ENCODE measurements at places on chromosomes 11 and 22.

DNA sequence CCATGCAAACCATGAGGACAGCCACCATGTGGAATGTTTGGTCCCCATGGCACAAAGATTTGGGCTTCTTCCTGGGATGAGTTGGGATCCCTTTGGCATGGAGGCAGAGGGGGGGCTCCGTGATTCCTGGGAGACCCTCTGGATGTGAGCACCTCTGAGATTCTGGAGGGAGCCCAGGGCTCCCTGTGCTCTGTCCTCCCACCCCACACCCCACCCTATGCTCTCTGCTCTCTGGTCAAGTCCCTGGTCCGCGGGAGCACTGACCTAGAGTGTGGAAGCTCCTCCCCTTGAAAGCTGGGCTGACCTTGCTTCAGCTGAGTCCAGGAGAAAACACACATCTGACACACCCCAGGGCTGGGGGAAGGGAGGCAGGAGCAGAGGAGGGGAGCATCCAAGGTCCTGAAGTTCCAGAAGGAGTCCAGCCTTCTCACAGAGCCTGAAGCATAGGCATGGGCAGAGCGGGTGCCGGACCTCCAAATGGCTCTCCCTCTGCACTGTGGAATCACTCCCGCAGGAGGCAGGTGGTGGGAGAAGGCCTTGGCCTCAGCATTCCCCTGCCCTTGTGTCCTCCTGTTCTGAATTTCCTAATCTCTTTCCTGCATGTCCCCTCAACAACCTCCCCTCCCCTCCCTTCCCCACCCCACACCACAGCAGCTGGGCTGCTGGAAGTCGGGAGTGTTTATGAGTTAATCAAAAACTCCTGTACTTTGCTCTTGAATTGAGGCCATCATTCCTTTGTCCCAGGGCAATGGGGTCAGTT lies 25.7 kb upstream of the OAF start:
- peak; percentile 85 for DNase-seq

GRCh38 chr22:17922925-17923903 lies 101.1 kb downstream of the MICAL3 start:
- no peak for DNase-seq

GRCh38 chr11:57549983-57550382 lies 12.6 kb downstream of the SMTNL1 start:
- DNase-seq, result no peak

DNA sequence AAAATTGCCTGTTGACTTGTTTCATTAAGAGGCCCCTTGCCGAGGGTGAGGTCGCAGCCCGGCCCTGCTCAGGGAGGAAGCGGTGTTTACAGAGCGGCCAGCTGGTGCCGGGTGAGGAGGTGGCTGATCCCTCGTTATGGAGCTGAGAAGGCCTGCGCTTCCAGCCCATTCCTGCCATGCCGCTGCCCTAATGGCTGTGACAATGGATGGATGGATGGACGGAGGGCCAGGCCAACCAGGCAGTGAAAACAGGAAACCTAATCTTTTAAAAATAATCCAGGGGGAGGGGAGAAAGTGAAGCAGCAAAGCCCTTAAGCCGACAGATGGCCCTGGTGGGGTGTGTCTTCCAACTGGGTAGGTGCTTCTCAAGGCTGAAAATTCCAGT lies 38.5 kb downstream of the BCR start:
- DNase-seq, result no peak

DNA sequence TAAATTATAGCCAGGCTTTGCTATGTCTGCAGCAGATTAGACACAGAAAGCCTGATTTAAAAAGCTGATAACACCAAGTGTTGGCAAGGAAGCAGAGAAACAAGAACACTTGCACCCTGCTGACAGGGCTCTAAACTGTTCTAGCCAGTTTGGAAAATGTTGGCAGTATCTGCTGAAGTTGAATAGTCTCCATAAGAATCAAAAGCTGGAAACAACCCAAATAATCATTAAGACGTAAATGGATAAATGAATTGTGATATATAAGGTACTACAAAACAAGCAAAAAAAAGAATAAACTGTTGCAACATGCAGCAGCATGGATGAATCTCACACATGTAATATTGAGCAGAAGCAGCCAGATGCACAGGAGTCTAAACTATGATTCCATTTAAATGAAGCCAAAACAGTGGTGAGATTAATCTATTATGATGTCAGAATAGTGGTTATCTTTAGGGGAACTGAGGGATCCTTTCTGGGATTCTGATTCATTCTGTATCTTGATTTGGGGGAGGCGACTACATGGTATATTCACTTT lies 40.4 kb upstream of the ADORA2A start:
- DNase-seq, result no peak

DNA sequence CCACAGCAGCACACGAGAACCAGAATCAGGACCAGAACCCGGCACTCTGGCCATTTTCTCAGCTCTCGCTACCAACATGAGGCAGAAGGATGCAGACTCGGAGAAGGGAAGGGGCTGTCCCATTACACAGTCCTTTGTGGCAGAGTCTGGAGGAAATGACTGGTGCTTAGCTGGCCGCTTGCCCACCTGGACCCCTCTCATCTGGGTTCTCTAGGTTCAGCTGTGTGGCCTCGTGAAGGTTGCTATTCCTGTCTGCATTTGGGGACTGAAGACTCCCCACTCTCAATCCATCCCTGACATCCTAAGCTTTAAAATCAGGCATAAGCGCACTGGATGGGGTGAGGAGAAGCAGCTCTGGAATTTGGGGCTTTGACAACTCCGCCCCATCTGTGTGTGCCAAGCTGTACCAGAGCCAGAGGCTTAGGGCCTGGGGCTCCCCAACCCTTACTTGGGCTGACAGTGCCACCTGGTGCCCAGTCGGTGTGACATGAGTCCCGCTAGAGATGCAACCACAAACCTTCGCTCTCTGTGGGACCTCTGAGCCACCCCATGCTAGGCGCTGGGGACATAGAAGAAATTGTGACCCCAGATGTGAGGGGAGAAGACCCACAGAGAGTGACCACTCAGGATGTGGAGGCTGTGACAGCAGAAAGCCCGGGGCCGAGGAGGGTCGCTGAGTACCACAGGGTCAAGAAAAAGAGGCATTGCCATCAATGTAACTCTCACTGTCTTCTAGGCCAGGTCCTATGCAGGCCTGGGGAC lies 35.8 kb upstream of the FCHSD2 start:
- peak; percentile 84 for DNase-seq

DNA sequence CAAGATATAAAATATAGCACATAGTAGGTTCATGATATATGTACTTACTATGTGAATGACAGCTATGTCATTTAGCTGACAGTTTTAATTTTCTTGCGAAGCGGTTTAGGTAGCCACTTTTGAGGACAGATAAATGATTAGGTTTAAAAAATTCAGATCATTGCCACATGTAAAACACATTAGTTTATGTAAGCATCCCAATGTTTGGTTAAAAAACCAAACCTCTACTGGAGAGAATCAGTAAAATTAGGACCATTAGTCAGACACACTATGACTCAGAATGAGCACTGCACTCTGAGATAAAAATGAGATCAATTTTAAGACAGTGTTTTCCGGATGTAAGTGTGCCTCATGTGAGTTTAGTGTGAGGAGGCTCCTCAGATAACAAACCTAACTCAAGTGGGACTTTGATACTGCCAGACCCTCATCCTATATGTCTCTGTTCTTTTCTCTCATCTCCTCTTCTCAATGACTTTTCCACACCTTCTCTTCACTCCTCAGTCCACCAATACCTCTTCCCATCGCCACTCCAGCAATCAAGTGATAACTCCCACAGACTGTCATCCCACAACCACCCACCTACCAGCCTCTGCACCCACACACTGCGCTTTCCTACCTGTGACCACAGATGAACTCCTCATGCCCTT lies 6.8 kb upstream of the OR2AT4 start:
- no peak for DNase-seq

DNA sequence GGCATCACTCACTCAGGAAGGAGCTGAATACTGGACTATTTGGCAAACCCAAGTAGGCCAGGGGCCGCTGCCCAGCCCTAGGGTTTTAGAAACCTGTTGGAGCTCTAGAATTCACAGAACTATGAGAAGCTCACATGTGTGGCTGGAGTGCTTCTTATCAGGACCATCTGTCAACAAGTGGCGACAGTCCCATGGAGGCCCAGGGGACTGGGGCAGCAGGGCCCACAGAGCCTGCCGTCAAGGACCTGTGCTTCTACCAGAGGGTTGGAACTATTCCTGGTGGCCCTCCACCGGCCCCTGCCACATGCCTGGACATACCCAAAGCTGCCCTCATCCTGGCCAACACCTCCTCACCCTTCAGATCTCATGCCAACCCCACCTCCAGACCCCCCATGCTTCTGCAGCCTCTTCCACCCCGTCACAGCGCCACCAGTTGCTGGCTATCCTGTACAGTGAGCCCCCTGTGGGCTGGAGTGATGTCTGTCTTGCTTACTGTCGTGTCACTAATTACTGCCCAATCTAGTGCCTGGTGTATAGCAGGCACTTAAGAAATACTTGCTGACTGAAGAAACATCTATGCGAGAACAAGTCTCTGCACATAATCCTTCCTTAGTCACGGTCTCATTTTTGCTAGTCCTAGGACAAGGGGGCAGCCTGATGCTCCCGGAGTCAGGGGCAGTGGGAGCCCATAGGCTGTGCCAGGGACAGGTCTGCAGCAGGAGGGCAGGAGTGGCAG lies 27.2 kb upstream of the RASL10A start:
- DNase-seq, result no peak

- no peak for DNase-seq
These were observed 27.6 kb downstream of the SLC35F2 start for GRCh38 chr11:107830915-107831540.

DNA sequence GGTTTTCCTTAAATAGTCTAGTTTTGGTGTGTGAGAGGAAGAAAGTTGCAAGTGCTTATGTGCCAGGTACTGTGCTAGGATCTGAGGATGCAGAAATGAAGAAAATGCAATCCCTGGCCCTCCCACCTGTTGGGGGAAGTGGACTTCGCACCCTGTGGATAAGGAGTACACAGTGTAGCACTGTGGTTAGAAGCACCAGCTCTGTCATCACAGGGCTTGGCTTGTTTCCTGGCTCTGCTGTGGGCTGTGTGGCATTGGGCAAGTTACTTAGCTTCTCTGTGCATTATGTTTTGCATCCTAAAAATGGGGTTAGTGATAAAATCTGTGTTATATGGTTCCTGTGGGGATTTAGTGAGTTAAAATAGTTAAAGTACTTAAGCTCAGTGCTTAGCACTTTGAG lies 68.2 kb downstream of the ENDOD1 start:
- DNase-seq, result no peak

DNA sequence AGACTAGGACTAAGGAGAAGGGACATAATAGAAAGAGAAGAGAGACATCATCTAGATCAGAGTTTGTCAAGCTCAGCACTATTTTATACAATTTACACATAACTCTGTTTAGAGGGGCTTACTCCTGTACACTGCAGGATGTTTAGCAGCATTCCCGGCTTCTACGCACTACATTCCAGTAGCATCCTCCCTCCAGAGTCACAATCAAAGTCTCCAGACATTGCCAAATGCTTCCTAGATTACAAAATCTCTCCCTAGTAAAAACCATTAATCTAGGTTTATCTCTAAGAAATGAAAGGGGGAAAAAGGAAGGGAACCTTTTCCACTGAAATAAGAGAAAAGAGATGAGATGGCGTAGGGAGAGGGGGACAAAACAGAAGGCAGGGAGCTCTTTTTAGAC lies 4.0 kb downstream of the USP28 start:
- no peak for DNase-seq

- DNase-seq, result no peak
These were observed 91.8 kb downstream of the APIP start for GRCh38 chr11:34824425-34824824.

- no peak for DNase-seq
These were observed 228.5 kb upstream of the B3GAT1 start for GRCh38 chr11:134640536-134640935.

DNA sequence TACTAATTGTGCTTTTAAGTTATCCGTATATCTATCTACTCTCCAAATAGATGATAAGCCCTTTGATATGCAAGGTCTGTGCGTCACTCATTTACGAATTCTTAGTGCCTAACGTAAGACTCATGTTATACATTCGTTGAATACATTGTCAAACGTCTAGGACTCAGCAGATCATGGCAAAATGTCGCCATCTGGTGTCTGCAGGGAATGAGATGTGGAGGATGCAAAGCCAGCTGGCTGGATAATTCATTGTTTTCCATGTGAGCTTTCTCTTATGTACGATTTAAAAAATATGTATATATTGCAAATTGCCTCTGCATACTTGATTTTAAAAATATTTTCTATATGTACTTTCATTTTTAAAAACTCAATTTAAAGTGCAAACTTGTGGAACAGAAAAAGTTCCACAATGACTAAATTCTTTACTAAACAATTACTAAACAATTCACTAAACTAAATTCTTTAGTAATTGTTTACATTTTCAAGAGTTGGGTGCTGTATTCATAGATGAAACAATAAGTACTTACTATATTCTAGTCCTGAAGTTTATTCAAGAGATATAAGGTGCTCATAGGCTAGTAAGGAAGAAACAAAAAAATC lies 33.8 kb downstream of the ZNF202 start:
- no peak for DNase-seq
